ENCODE measurements at places on chromosomes 6 and 20.

- DNase-seq: no peak
Measured at GRCh38 chr6:169339731-169340309, 86.2 kb upstream of the THBS2 start.

- no peak for DNase-seq
Measured at GRCh38 chr6:158414851-158415262, 102.6 kb downstream of the TULP4 start.

DNA sequence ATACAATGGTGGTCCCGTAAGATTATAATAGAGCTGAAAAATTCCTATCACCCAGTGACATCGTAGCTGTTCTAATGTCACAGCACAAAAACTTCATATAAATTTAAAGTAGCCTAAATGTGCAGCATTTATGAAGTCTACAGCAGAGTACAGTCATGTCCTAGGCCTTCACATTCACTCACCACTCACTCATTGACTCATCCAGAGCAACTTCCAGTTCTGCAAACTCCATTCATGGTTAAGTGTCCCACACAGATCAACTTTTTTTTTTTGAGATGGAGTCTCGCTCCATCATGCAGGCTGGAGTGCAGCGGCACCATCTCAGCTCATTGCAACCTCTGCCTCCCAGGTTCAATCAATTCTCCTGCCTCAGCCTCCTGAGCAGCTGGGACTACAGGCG lies 20.9 kb upstream of the KCNG1 start:
- DNase-seq: no peak

- DNase-seq: no peak
Measured at GRCh38 chr20:15918631-15919030, 654.6 kb downstream of the KIF16B start.

DNA sequence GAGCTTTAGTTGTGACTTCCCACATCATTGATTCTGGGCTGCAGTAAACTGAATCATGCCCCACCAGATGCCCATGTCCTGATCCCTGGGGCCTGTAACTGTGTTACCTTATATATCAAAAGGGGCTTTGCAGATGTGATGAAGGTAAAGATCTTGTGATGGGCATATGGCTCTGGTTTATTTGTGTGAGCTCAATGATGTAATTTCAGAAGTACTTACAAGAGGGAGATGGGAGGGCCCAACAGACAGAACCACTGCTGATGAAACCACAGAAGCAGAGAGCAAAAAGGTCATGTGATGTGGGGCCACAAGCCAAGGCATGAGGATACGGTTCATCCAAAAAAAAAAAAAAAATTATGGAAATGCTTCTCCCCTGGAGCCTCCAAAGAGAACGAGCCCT lies 118.7 kb downstream of the TOX2 start:
- peak; percentile 74 for DNase-seq

GRCh38 chr6:130313206-130313605 lies 52.6 kb upstream of the TMEM200A start:
- no peak for DNase-seq

DNA sequence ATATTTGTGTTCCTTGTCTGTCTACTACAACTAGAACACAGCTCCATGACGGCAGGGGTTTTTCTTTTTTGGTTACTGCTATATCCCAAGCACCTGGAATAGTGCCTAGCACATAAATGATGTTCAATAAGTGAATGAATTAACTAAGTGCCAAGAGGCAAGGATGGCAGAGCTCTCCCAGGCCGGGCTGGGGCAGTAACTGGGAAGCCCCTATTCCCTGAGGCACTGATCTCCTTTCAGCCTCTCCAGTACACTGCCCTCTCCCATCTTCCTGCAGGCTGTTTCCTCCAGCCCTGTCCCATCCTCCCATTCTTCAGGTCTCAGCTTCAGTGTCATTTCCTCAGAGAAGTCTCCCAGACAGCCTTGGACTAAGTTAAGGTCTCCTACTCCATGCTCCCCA lies 29.0 kb upstream of the SPDEF start:
- DNase-seq: no peak

- DNase-seq: no peak
Measured at GRCh38 chr6:165848086-165848426, 185.0 kb upstream of the PDE10A start.

GRCh38 chr6:32214126-32214525 lies 9.7 kb downstream of the NOTCH4 start:
- peak; percentile 37 for DNase-seq

DNA sequence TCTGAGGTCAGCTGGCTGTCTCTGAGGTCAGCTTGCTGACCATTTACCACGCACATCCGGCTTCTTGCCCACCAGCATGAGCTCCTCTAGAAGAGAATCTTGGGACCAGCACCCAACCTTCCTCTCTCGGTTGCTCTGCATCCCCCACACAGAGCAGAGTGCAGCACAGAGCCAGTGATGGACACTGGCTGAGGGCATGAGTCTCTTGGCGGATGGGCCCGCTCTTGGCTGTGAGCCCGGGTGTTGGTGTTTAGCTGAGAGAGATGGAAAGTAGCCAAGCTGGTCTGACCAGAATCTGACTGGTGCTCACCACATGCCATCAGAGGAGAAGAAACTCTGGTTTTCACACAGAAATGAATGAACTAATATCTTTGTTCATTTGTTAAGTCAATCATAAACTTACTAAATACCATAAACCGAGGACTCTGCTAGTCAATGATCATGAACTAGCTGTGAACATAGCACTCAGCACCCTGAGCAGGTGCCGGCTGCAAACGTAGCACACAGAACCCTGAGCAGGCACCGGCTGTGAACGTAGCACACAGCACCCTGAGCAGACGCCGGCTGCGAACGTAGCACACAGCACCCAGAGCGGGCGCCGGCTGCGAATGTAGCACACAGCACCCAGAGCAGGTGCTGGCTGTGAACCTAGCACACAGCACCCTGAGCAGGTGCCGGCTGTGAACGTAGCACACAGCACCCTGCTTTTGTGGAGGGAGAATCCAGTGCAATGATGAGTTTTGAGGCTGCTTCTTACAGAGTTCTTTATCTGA lies 10.4 kb upstream of the THBS2 start:
- no peak for DNase-seq

- no peak for DNase-seq
Measured at GRCh38 chr20:12276011-12276673, 358.4 kb downstream of the BTBD3 start.

- DNase-seq: no peak
Measured at GRCh38 chr6:149717255-149717587, 680 bp downstream of the LATS1 start.

All from Karpas-422 (cell line).